ENCODE measurements at places on chromosomes 4 and X.
A peak's percentile ranks its signal among the peaks of the same experiment; 100 is the strongest.

DNA sequence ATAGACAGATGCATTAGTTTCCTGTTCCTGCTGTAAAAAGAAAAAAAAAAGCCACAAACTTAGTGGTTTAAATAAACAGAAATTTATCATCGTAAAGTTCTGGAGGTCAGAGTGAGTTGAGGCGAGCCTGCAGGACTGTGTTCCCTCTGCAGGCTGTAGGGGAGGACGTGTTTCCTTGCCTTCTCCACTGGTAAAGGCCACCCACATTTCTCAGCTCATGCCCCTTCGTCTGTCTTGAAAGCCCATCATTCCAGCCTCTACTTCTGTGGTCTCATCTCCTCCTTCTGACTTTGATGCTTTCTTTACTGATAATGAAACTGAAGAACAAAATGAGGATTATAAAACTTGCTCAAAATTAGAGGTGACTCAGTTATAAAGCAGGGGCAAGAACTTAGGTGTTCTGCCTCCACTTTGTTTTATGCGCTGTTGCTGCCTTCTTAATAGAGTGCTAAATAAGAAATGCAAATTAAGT is 143.0 kb downstream of the STIM2 start:
- no peak overlapping the region for H3K27ac ChIP-seq
- peaks cover 14% of the 10 kb centered on the region for H3K4me1 ChIP-seq
- H3K36me3 ChIP-seq, result no peaks in the 10 kb centered on the region
- H3K27me3 ChIP-seq, result no peaks in the 10 kb centered on the region
- no peak for DNase-seq

- H3K4me1 ChIP-seq, result no peaks in the 10 kb centered on the region
- no peaks in the 10 kb centered on the region for H3K27me3 ChIP-seq
- no peak overlapping the region for H3K27ac ChIP-seq
- no peak overlapping the region for H3K4me3 ChIP-seq
- H3K36me3 ChIP-seq, result no peaks in the 10 kb centered on the region
- DNase-seq, result no peak
These were observed 424.2 kb downstream of the FGF13 start for GRCh38 chrX:138287205-138287877.

- H3K27me3 ChIP-seq, result no peaks in the 10 kb centered on the region
- H3K4me3 ChIP-seq, result no peak overlapping the region
- DNase-seq, result no peak
- H3K4me1 ChIP-seq, result no peaks in the 10 kb centered on the region
- H3K36me3 ChIP-seq, result no peaks in the 10 kb centered on the region
- H3K27ac ChIP-seq, result no peak overlapping the region
These were observed 108.1 kb upstream of the TRPC5 start for GRCh38 chrX:112190646-112191045.

GRCh38 chr4:17646693-17647092 is 32.3 kb downstream of the MED28 start:
- H3K4me1 ChIP-seq, result no peaks in the 10 kb centered on the region
- no peak overlapping the region for H3K4me3 ChIP-seq
- no peak for DNase-seq
- H3K27me3 ChIP-seq, result no peaks in the 10 kb centered on the region
- no peaks in the 10 kb centered on the region for H3K36me3 ChIP-seq

DNA sequence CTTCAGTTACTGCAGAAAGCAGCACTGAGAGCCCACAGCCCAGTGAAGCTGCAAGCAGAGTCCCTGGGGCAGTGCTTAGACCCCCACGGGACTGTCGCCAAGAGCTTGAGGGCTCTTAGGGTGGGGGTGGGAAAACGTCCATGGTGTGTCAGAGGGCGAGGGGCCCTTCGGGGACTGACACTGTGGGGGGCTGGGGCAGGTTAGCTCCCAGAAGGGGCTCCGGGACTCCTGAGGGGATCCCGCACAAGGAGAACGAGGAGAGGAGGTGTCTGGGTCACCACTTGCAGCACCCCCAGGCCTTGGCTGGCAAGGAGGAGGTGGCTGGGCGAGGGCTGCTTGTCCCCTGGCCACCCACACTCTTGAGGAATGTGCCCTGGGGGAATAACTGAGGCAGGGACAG is 20.8 kb downstream of the NAT8L start:
- H3K36me3 ChIP-seq, result no peaks in the 10 kb centered on the region
- no peaks in the 10 kb centered on the region for H3K27me3 ChIP-seq
- no peak overlapping the region for H3K4me3 ChIP-seq

DNA sequence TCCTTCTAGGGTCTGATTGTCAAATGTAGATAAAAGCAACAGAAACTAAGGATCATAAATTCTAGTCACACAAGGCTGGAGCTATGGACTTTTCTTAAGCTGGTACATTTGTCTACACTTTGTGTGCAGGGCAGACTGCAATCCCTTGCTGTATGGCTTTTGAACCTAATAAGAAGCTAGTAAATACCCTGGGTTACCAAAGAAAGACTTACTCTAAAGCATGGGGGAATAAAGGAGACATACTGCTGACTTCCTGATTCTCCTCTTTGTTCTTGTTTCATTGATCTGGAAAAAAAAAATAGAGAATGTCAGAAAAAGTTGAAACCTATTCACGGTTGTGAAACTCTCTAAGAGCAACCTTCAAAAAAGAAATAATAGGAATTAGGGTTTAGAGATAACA is 216.6 kb upstream of the TLL1 start:
- DNase-seq, result no peak
- no peaks in the 10 kb centered on the region for H3K27me3 ChIP-seq
- no peak overlapping the region for H3K4me3 ChIP-seq
- H3K4me1 ChIP-seq, result no peaks in the 10 kb centered on the region
- H3K27ac ChIP-seq, result no peak overlapping the region

GRCh38 chr4:70619778-70620177 is 8.8 kb upstream of the ENAM start:
- DNase-seq, result no peak
- no peaks in the 10 kb centered on the region for H3K4me1 ChIP-seq
- no peak overlapping the region for H3K4me3 ChIP-seq
- no peaks in the 10 kb centered on the region for H3K36me3 ChIP-seq
- no peaks in the 10 kb centered on the region for H3K27me3 ChIP-seq

DNA sequence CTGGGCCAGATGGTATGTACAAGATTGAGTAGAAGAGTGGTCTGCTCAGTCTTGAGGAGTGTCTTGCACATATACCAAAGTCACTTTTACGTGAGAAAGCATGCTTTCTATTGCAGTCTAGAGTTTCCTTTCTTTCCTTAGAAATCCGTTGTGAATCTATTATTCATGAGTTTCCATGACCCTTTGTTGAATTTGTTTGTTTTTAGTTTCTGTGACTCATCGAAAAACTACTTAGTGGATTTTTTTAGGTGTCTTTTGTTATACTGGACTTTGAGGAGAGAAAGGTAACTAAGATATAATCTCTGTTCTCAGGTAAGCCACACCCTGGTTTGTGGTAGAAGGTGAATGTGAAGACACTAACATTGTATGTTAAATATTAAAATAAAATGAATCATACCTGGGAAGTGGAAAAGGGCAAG is 23.0 kb downstream of the GALNT7 start:
- H3K27ac ChIP-seq, result no peak overlapping the region
- no peaks in the 10 kb centered on the region for H3K4me1 ChIP-seq
- DNase-seq, result no peak
- no peaks in the 10 kb centered on the region for H3K27me3 ChIP-seq
- H3K4me3 ChIP-seq, result no peak overlapping the region

DNA sequence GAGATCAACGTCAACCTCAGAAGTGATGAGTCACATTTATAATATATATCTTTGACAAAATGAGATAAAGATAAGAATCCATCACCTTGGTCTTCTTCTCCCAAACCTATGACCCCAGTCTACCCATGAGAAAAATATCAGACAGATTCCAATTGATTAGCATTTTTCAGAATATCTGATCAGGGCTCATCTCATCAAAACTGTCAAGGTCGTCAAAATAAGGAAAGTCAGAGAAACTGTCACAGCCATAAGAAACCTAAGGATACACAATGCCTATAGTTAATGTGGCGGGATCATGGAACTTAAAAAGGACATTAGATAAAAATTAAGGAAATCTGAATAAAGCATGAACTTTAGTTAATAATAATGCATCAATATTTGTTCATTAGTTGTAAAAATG is 374.1 kb downstream of the FAT4 start:
- no peaks in the 10 kb centered on the region for H3K27me3 ChIP-seq
- H3K27ac ChIP-seq, result no peak overlapping the region
- H3K36me3 ChIP-seq, result no peaks in the 10 kb centered on the region
- no peak for DNase-seq
- H3K4me1 ChIP-seq, result no peaks in the 10 kb centered on the region

GRCh38 chr4:152564336-152564735 is 28.4 kb upstream of the FBXW7 start:
- no peaks in the 10 kb centered on the region for H3K4me1 ChIP-seq
- no peak for DNase-seq
- no peak overlapping the region for H3K27ac ChIP-seq

GRCh38 chr4:186445040-186445439 is 110.3 kb downstream of the MTNR1A start:
- no peaks in the 10 kb centered on the region for H3K27me3 ChIP-seq
- no peaks in the 10 kb centered on the region for H3K4me1 ChIP-seq
- no peak overlapping the region for H3K27ac ChIP-seq
- no peak for DNase-seq

DNA sequence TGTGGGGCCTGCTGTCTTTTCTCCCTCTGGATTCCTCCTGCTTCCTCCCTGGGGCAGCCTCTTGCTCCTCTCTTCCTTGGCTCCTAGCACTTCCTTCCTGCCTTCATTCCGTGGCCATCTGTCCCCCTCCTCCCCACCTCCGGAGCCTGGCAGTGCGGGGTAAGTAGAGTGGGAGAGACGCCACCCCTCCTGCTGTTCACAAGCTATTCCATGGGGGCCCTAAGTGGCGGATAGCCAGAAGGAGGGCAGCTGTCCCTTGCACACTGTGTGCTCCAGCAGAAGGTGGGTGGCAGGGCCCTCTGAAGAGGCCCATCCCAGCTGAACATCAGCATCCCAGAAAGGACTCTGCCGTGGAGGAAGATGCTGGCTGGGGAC is 27.4 kb downstream of the CCNQ start:
- no peaks in the 10 kb centered on the region for H3K4me1 ChIP-seq
- H3K36me3 ChIP-seq, result no peaks in the 10 kb centered on the region
- no peaks in the 10 kb centered on the region for H3K27me3 ChIP-seq
- no peak overlapping the region for H3K4me3 ChIP-seq
- H3K27ac ChIP-seq, result no peak overlapping the region

GRCh38 chr4:114036426-114036825 is 57.0 kb upstream of the ARSJ start:
- H3K4me1 ChIP-seq, result no peaks in the 10 kb centered on the region
- DNase-seq, result no peak
- no peaks in the 10 kb centered on the region for H3K36me3 ChIP-seq
- no peak overlapping the region for H3K4me3 ChIP-seq

DNA sequence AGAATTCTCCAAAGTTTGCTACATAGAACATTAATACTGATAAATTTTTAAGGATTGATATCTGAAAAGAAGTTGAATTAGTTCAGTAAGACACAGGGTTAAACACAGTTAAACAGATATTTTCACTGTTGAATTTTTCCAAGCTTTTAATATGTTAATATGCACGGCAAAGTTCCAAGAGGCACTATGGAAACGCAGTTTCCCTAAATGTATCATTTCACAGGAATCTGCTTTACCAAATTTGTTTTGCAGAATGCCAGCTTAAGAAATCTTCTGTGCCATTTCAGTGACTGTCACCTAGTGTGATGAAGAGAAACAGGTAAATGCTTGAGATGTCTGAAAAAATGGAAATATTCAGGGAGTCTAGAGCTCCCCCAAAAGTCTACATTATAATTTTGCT is 395.9 kb upstream of the GRIA3 start:
- H3K36me3 ChIP-seq, result no peaks in the 10 kb centered on the region
- DNase-seq, result no peak
- no peaks in the 10 kb centered on the region for H3K27me3 ChIP-seq
- no peaks in the 10 kb centered on the region for H3K4me1 ChIP-seq

- H3K27ac ChIP-seq, result no peak overlapping the region
- H3K4me1 ChIP-seq, result no peaks in the 10 kb centered on the region
- H3K36me3 ChIP-seq, result no peaks in the 10 kb centered on the region
- no peak overlapping the region for H3K4me3 ChIP-seq
- DNase-seq, result no peak
- no peaks in the 10 kb centered on the region for H3K27me3 ChIP-seq
These were observed 65.9 kb upstream of the FSTL5 start for GRCh38 chr4:162229670-162230069.

DNA sequence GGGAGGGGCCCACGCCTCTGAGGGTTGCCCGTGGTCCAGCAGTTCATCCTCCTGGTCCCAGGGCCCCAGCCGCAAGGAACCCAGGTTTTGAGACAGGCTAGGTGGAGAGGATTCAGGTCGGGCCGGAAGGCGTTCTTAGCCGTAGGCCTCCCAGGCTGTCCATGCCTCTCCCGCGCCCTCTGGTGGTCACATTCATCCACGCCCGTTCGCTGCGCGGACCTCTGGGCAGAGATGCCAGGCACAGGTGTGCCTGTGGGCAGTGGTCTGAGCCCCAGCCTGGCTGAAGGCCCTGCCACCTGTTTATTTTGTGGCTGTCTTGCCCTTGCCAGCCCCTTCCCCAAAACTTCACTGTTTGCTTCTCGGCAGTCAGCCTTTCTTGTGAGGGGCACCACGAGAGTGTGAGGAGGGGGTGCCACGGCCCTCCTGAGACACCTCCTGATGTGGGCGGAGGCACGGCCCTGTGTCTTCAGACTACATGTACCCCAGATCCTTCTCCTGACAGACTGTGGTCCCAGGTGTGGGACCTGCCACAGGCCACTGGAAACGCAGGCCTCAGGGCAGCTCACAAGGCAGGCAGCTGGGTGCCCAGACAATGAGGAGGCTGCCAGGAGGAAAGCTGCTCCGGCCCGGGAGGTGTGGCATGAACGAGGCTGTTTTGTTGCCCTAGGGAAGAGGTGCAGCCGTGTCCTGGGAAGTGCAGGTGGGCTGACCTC is 5.0 kb downstream of the UVSSA start:
- H3K27ac ChIP-seq, result no peak overlapping the region
- no peaks in the 10 kb centered on the region for H3K27me3 ChIP-seq
- peaks cover 16% of the 10 kb centered on the region for H3K36me3 ChIP-seq
- H3K4me1 ChIP-seq, result peaks cover 10% of the 10 kb centered on the region
- no peak overlapping the region for H3K4me3 ChIP-seq
- DNase-seq, result peak; percentile 88

DNA sequence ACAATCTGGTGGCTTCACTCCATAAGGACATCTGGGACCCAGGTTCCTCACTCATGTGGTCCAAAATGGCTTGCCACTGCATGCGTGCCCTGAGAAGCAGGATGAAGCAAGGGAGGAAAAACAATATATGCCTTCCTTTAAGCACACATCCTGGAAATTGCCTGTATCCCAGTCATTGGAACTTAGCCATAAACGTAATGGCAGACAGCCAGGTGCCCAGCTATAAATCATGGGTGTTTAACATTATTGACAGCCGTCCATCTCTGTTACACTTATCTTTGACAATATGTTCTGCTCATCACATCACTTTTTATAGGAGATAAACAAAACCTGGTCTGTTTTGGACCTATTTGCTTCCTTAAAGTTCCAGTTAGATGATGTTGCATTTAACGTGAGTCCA is 181.0 kb downstream of the AASDH start:
- no peak overlapping the region for H3K27ac ChIP-seq
- no peak overlapping the region for H3K4me3 ChIP-seq
- no peaks in the 10 kb centered on the region for H3K27me3 ChIP-seq
- no peak for DNase-seq
- no peaks in the 10 kb centered on the region for H3K36me3 ChIP-seq

All from liver (tissue), 10 donors.